ENCODE measurements at places on chromosomes 4 and X. TPM values are rescaled to one million over a fixed set of nuclear protein-coding genes. Genes with fewer than 3 reads are reported as not detected.
A peak's percentile ranks its signal among the peaks of the same experiment; 100 is the strongest.

ANXA10 gene
- total RNA-seq, result not detected

CBLL2 gene
- not detected for total RNA-seq

PLXNA3 gene
- 72.0 TPM for total RNA-seq

PAGE1 gene
- not detected for total RNA-seq

FOXO4 gene
- total RNA-seq, result 48.2 TPM

AKAP14 gene
- 1.3 TPM for total RNA-seq

SLC2A9 gene
- total RNA-seq, result 1.2 TPM

EXOC1L gene
- not detected for total RNA-seq

GRCh38 chr4:108450236-108450898 is 170.0 kb upstream of the RPL34 start:
- no peak for DNase-seq

GRCh38 chr4:85938062-85938461 is 421.8 kb downstream of the MAPK10 start:
- DNase-seq, result no peak

DNA sequence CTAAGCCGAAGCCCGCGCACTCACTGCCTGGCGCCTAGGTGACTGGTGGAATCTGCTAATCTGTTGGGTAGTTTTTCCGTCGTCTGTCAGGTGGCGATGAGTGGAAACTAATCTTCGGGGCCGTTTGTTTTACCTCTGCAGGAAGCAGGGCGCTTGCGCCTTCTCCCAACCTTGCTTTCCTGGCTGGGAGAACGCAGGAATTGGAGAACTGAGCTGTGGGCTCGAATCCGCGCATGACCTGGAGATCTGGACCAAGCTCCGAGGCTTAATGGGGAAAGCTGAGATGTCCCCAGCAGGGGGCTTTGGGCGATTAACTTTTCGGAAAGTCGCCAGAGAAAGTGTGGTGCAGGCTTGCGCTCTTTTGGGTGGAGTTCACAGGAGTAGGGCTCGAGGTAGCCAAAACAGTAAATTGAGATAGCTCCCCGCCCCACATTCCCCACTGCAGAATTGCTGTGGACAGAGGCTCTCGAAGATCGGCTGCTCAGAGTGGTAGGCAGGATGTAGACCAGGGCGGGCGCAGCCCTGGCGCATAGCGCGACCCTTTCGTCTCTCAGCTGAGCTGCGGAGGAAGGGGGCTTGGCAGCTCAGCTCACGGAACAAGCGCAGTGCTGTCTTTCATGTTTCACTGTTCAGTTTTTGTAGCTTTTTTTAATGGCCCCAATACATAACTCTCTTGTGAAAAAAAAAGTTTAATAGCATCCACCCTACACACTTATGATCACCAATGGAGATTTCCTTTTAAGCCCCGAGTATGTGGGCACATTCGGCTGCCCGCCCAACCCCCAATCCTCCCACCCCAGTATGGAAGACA is 2.7 kb upstream of the FGF5 start:
- no peak for DNase-seq

GRCh38 chr4:176939445-176939844 is 146.7 kb upstream of the VEGFC start:
- DNase-seq, result no peak

DNA sequence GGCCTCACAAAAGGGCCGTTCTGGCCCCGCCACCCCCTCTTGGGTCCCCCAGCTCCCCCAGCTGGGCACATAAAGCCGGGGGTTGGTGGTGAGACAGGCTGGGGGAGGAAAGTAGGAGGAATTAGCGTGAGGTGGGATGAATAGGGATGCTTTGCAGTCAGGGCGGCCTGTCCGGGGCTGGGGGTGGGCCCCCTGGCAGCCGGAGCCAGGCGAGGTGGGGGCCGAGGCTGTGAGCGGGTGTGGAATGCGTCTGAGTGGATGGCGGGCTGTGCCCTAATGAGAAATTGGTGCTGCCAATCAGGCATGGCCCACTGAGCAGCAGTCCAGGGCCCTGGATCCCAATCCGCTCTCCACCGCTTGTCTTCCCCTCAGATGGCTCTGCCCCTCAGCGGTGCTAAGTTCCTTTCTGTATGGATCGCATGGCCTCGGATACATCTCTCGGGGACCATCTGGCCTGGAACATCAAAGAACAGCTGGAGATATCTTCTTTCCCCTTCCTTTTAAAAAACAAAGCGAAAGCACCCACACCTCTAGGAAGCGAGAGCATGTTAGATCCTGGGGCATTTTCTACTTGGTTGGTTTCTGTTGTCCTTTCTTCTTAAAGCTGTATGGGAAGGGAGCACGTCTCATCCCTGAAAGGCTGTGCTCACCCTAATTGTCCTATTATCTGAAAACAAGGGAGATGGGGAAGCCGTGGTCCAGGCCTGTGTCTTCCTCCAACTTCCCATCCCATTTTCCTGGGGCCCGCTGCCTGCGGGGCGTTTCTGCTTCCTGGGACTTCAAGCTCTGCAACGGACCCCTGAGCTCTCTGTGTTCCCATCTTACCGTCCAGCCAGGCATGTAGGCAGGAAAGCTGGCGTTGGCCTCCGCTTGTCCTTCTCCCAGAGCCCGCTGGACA is 106.9 kb downstream of the SORCS2 start:
- no peak for DNase-seq

- peak; percentile 33 for DNase-seq
Measured at GRCh38 chr4:4618847-4619246, 77.0 kb upstream of the STX18 start.

- DNase-seq, result no peak
Measured at GRCh38 chr4:143347484-143348111, 10.9 kb downstream of the GAB1 start.

DNA sequence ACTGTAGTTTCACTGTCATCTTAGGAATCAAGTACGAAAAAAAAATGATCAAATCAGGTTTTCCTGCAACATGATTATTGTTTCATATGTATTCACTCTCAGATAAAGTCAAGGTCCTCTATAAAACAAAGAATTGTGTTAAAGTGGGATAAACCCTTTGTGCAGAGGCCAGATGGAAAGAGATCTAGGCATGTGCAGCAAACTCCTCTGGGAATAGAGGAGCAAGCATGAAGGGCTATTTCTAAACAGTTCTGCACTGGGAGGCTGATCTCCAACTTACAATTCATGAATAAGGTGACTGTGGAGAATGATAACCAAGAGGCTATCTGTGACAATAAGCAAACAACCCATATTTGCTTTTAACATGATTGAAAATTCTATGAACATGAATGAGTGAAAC is 2.4 kb upstream of the WDFY3 start:
- DNase-seq, result no peak

GRCh38 chr4:172758586-172759340 is 409.8 kb upstream of the GALNT7 start:
- DNase-seq, result no peak

DNA sequence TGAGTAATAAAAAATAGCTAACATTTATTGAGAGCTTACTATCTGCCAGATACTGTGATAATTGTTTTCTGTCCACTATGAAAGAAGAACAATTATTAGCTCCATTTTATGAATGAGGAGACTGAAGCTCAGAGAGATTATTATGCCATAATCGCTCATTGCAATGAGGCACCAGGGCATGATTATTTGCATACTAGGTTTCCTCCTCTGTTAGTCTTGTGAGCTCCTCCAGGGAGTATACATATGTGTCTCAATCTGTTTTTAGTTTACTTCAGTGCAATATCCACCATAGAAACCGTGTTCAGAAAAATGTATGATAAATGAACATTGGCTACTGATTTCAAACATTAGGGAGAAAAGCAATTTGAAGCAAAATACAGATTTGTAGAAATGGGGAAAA is 139.4 kb upstream of the OTUD4 start:
- DNase-seq, result no peak

GRCh38 chr4:26860922-26861433 is 337 bp downstream of the STIM2 start:
- peak; percentile 77 for DNase-seq

GRCh38 chrX:154658187-154658586 is 4.8 kb upstream of the CTAG2 start:
- no peak for DNase-seq

DNA sequence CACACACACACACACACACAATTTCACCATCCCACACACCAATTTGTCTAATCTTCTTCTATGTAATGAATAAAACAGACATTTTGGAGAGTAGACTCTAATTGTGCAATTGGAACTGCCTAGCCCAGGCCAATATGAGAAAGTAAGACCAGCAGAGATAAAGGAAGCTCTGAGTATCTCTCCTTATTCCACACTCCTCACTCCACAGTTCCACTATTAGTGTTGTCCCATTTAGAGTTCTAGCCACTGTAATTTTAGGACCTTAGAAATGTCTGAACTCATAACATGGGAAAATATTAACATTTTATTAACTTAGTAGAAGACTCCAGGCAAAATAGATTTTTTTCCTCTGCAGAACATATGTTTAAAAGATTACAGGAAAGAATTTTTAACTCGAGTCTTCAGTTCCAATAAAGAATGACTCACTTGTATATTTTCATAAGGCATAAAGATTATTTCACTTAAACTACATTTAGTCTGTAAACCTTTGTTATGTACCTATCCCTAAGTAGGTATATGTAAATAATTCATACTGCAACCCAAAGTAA is 297.6 kb upstream of the INTU start:
- no peak for DNase-seq

DNA sequence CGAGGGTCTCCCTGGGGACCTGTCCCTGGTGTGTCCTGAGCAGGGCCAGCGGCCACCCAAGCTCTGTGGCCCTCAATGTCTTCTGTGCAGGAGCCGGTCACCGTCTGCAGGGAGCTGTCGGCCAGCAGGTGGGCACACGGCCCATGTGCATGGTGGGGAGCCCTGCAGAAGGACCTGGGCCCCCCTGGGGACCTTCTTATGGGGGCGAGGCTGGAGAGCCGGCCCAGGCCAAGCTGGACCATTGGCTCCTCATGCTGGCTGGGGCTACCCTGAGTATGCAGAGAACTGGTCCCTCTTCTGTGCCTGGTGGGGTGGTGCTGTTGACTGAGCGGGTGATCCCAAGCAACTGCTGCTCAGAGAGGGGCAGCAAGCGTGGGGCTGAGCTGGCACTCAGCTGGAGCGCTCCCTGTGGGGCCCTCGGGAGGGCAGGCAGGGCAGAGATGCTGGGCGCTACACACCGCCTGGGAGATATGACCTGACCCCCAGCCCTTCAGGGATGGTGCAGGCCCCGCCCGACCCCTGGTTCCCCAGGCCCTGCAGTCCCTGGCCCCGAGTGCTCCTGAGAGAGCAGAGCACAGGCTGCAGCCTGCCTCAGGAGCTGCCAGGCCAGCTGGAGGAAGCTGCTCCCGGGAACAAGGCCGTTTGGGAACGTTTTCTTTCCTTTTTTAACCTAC is 14.8 kb downstream of the NAT8L start:
- DNase-seq, result no peak

DNA sequence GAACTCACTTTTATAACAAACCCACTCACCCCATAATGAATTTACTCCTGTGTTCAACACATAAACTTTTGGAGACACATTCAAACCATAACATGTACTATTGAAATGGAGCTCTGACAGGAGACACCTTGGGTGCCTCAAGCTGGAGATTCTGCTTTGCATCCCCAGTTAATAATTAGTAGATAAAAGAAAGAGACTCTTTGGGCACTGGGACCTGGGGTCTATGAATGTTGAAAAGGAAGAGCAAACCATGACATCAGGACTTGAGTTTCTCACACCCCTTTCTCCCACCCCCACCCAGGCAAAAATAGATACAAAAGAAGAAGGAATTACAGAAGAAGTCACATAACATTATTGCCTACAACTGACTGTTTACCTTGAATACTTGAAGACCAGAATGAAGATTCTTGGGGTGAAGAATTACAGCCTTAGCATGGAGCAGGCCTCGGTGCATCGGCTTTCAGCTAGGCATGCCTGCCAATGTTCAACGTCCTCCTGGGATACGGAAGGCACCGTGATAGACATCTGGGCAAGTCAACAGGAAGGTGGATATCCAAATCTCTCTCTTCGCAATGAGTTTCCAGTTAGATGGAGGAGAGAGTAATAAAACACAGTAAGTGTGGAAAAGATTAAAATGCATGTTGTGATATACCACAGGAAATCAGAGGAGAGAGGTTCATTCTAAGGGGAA is 316.0 kb downstream of the TRIML1 start:
- DNase-seq, result no peak

GRCh38 chr4:146158036-146158745 is 17.3 kb upstream of the LSM6 start:
- DNase-seq, result no peak
